HCT116 (cell line): ENCODE measurements at places on chromosomes 4 and X.

- DNase-seq, result no peak
Measured at GRCh38 chr4:173288698-173289352, 45.3 kb downstream of the HMGB2 start.

DNA sequence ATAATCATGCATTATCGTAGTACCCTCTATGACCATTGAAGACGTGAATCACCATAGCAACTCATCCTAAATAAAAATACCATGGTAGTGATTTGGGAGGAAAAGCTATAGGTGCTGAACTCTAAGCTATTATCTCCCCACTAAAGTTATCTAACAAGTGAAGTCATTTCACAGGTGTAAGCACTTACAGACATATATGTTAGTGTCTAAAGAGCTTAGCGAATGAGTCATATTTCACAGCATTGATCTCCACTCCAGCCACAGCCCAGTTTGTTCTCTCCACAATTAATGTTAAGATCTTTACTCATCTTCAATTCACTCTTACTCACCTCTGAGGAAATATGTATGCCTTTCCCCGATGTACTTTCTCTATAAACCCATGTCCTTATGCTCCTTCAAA is 57.0 kb downstream of the DCAF8L1 start:
- DNase-seq, result no peak

GRCh38 chrX:3046253-3047240 is 5.3 kb downstream of the ARSF start:
- DNase-seq, result no peak

DNA sequence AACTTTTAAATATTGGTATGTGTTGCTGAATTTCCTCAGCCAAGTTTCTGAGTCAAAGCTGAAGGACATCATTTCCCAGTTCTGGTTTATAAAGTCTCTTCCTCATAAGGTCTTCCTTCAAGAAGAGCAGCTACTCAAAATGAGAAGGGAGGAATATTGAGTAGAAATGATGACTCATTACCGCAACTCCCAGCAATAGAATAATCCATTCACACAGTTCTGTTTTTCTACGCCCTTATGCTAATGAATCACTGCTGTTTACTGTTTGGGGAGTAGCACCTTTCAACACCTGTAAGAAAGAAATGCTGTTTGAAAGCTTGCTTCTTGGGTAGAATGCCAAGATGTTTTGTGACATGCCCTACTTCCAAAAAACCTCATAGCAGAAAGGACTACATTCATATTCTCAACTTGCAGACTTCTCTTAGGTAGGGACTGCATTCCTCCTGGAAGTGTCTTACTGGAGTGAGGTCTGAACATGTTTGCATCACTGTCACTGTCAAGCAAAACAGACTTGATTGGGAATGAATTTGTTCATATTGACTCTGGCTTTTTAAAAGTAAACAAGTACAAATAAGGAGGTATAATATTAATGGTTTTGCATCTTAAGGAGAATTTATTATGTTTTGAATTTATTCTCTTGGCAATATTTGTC is 147.2 kb upstream of the BANK1 start:
- DNase-seq, result peak; percentile 16

GRCh38 chr4:52665592-52665991 is 6.5 kb upstream of the USP46 start:
- peak; percentile 44 for DNase-seq

GRCh38 chr4:133162941-133163340 is 13.8 kb downstream of the PCDH10 start:
- DNase-seq, result no peak

GRCh38 chr4:10384974-10385373 is 72.3 kb downstream of the ZNF518B start:
- DNase-seq, result no peak

- DNase-seq, result no peak
Measured at GRCh38 chrX:40199704-40200103, 101.9 kb upstream of the BCOR start.

GRCh38 chrX:71910643-71910985 is at the start of gene NHSL2:
TSS of gene NHSL2 (plus strand) at chrX:71910845.
- DNase-seq, result no peak

DNA sequence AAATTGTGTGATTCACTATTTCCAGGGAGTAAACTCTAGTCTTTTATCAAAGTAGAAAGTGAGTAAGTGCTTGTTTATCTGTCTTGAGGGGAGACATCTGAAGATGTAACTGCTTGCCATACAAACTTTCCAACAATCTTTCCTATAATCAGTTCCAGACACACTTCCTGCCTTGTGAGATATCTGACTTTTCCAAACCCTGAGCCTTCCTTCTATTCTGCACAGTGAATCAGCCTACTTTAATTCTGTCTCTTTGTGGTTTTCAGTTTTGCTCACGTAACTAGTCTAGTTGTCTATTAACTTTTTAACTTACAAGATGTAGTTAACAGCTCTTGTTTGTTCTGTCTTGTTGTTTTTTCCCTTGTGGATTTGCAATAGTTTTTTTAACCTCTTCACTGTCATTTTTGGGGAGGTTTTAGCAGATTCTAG is 947.8 kb downstream of the C4orf33 start:
- no peak for DNase-seq

DNA sequence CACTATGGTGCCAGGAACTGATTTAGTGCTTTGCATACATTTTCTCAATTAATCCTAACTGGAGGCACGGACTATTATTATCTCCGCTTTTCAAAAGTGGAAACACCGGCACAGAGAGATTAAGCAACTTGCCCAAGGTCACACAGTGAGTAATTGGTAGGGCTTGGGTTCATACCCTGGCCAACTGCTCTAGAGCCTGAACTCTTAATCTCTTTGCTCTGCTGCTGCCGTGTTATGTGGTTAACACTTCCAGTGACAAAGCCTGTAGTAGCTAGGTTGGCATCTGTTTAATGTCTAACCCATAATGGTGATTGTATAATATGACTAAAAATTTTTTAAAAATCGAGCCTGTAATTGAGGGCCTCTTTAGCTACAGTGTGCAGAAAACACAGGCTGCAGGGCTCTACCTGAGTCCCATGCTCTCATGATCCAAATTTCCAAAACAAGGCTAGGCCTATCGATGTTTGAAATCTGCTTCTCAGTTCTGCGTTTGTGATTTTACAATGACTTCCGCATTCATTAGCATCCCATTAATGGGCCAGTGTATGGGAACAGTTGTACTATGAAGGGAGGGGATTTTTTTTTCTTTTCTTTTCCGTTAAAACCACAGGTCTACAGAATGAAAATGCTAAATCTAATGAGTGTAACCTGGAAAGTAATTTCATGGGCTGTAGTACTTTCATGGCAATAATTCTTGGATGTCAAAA is 219.3 kb upstream of the JADE1 start:
- no peak for DNase-seq

- DNase-seq, result no peak
Measured at GRCh38 chr4:139455126-139455538, 1.2 kb downstream of the RAB33B start.

GRCh38 chr4:128979934-128980333 is 113.4 kb downstream of the SCLT1 start:
- DNase-seq, result no peak

GRCh38 chr4:102560571-102561341 is 59.6 kb downstream of the NFKB1 start:
- DNase-seq, result no peak

- DNase-seq, result no peak
Measured at GRCh38 chr4:14400307-14400706, 602.0 kb upstream of the CPEB2 start.

- DNase-seq, result no peak
Measured at GRCh38 chrX:21907260-21907659, 33.2 kb upstream of the SMS start.

DNA sequence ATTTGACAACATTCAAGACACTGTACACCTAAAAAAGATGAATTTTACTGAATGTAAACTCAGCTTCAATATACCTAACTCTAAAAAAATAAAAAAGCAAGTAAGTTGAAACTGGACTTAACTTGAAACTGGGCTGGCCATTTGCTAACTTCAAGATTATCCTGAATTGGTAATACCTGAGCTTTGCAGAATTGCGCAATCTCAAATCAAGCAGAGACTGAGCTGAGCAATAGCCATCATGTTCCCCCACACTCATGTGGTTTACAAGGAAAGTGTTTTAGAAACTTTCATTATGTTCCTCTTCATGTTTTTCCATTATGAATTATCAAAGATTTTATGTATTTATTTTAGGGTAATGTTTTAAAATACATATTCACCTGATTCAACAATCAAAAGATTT is 38.7 kb downstream of the ANXA5 start:
- DNase-seq, result no peak

GRCh38 chr4:55568905-55569504 is 22.3 kb upstream of the CLOCK start:
- no peak for DNase-seq

DNA sequence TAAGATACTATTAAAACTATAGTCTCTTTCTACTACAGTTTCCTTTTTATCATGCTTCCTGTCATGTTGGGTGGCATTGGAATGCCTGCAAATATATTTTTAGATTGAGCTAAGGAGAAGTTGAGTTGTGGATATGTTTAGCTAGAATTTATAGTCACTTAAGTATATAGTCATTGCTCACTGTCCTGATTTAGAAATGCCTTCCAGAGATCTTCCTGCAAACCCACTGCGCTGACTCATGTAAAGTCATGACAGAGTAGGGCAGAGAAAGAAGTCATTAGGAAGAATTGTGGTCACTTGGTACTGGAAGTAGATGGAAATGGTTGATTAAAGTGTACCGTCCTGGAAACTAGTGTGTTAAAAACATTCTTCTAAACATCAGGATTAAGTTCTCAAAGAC is 490.3 kb upstream of the PABPC4L start:
- no peak for DNase-seq

DNA sequence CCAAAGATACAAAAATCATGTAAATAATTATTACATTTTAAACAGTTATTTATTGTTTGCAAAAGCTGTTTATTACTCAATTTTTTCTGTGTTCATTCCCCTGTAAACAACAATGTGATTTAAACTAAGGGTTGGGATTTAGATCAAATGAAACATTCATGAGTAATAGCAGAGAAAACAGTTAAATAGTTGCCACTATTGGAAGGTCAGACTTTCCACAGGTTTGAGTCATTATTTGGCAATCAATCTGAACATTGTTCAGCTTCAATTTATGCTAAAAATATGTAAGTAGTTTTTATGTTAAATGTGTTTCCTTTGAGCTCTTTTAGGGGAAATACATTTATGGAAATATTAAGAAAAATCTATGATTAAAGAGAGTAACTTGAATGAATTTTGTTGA is 144.9 kb downstream of the STIM2 start:
- DNase-seq, result no peak

DNA sequence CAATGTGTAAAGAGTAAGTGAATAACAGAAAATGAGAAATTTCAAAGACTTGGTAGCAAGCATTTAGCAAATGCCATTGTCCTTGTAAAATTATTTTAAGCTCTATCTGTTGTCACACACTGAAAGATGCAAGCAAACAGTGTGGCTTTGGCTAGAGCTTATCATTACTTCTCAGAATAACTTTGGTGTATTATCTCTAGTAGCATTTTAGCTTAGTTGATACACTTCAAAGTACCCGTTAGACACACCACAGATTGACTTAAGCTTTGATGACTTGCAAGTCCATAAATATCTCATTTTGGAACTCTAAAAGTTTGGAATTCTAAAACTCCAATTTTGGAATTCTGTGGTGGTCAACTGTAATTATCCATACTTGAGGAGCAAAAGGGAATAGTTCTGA is 98.6 kb downstream of the PDLIM5 start:
- no peak for DNase-seq

- DNase-seq, result no peak
Measured at GRCh38 chrX:80174925-80175574, 160.5 kb downstream of the TBX22 start.

- DNase-seq, result no peak
Measured at GRCh38 chr4:2399631-2400190, 18.7 kb downstream of the ZFYVE28 start.
